CD4-positive, alpha-beta T cell (primary cell): ENCODE measurements at places on chromosomes 3 and 15. TPM values are rescaled to one million over a fixed set of nuclear protein-coding genes. Genes with fewer than 3 reads are reported as not detected.

DNA sequence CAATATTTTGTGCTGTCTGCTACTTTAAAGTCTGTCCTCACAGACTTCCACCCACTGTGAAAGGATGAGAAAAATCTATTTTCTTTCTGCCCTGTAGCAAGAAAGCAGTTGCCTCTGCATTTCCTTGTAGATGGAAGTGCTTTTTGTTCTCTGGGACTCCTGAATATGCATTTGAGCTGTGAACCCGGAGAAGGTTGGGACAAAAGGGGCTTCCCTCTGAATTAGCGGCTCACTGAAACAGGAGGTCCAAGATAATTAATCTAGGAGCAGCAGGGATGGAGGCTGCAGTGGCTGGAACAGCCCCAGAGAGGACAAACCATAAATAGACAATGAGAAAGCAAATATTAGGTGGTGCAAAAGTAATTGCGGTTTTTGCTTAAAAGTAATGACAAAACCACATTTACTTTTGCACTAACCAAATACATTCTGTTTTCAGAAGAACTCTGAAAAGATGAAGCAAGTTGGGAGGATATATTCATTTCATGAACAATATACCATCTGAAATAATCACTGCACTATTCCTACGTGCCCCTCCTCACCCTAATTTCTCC lies 143.4 kb upstream of the KBTBD8 start:
- DNase-seq, result no peak
- H3K27ac ChIP-seq, result no peak overlapping the region
- H3K27me3 ChIP-seq, result peaks cover 3% of the 10 kb centered on the region
- H3K4me3 ChIP-seq, result no peak overlapping the region
- H3K36me3 ChIP-seq, result no peaks in the 10 kb centered on the region

DNA sequence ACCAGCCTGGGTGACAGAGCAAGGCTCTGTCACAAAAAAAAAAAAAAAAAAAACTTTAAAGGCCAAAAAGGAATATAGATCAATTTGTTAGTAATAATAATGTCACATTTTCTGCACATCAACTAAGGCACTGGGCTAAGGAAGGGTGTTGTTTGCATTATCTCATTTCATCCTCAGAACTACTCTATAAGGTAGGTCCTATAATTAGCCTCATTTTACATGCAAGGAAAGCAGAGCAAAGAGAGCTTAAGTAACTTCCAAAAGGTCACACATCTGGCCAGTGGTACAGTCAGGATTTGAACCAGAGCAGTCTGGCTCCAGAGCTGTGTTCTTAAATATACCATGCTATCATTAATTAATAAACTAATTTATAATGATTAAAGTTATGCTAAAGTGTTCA lies 42.2 kb upstream of the SPATA12 start:
- DNase-seq, result no peak
- no peaks in the 10 kb centered on the region for H3K4me1 ChIP-seq
- no peak overlapping the region for H3K27ac ChIP-seq
- H3K36me3 ChIP-seq, result no peaks in the 10 kb centered on the region

GRCh38 chr15:83955806-83956265 lies 279.7 kb upstream of the GOLGA6L4 start:
- no peaks in the 10 kb centered on the region for H3K4me1 ChIP-seq
- no peaks in the 10 kb centered on the region for H3K27me3 ChIP-seq
- no peak overlapping the region for H3K4me3 ChIP-seq
- DNase-seq, result peak; percentile 1

GRCh38 chr3:46729038-46729437 lies 11.4 kb upstream of the PRSS50 start:
- H3K4me3 ChIP-seq, result no peak overlapping the region
- H3K27me3 ChIP-seq, result no peaks in the 10 kb centered on the region
- no peaks in the 10 kb centered on the region for H3K36me3 ChIP-seq

DNA sequence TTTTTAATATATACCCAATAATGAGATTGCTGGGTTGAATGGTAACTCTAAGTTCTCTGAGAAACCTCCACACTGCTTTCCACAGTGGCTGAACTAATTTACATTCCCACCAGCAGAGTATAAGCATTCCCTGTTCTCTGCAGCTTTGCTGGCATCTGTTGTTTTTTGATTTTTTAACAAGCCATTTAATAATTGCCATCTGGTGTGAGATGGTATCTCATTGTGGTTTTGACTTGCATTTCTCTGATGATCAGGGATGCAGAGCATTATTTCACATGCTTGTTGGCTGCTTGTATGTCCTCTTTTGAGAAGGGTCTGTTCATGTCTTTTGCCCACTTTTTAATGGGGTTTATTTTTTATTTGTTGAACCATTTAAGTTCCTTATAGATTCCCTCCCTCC lies 75.0 kb upstream of the EPHB3 start:
- H3K27me3 ChIP-seq, result peaks cover 17% of the 10 kb centered on the region
- H3K36me3 ChIP-seq, result no peaks in the 10 kb centered on the region
- H3K4me3 ChIP-seq, result no peak overlapping the region
- H3K27ac ChIP-seq, result no peak overlapping the region

DNA sequence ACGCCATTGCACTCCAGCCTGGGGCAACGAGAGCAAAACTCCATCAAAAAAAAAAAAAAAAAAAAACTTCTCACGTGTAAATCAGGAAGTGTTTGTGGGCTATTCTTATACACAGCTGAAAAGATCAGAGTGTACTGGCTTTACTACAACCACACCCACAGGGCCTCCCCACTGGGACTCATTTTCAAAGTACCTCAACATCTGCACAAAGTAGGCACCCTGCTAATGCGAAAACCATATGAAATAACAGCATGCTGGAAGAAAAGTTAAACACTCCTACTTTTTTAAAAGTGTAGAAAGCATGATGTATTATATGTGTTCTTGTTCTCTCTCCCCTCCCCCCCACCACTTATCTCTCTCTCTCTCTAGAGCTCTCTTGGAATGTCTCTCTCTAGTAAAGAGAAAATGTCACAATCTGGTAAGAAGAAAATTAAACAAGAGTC lies 11.1 kb downstream of the UACA start:
- peaks cover 2% of the 10 kb centered on the region for H3K27me3 ChIP-seq
- DNase-seq, result peak; percentile 20
- H3K4me3 ChIP-seq, result no peak overlapping the region
- no peaks in the 10 kb centered on the region for H3K36me3 ChIP-seq
- H3K4me1 ChIP-seq, result peaks cover 6% of the 10 kb centered on the region

DNA sequence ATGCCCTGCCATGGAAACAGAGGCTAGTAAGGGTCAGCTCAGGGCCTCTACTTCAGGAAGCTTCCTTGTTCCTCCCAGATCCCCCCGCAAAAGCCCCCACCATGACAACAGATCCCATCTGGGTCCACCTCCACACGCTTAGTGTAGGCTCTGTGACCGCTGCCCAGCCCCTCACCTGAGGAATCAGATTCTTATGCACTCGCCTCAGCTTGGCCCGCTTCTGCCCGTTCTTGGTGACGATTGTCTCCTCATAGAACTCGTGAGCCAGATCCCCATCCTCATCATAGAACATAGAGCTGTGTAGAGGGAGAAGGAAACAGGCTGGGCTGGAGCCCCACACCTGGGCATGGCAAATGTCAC lies 1.9 kb downstream of the TUSC2 start:
- no peaks in the 10 kb centered on the region for H3K27me3 ChIP-seq
- peaks cover 54% of the 10 kb centered on the region for H3K4me1 ChIP-seq
- H3K4me3 ChIP-seq, result no peak overlapping the region
- H3K27ac ChIP-seq, result no peak overlapping the region
- peaks cover 30% of the 10 kb centered on the region for H3K36me3 ChIP-seq
- DNase-seq, result no peak

GRCh38 chr15:63765338-63765737 lies 68.4 kb downstream of the HERC1 start:
- no peak overlapping the region for H3K4me3 ChIP-seq
- no peak overlapping the region for H3K27ac ChIP-seq
- no peak for DNase-seq
- peaks cover 4% of the 10 kb centered on the region for H3K36me3 ChIP-seq

DNA sequence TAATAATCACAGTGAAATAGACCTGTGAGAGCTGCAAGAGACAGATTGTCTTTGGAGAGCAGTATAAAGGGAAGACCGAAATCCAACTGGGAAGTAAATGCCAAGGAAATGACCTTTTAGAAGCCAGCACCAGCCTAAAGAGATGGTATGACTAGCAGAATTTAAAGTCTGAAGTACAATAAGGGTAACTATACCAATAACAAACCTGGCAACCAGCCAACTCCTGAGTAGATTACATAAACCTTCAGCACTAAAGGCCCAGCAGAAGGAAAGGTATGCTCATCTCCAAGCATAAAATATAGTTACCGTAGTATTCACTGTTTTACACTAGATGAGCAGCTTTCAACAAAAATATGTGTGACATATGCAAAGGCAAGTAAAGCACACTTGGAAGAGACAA lies 155.1 kb upstream of the SATB1 start:
- H3K4me3 ChIP-seq, result no peak overlapping the region
- no peaks in the 10 kb centered on the region for H3K36me3 ChIP-seq
- no peaks in the 10 kb centered on the region for H3K4me1 ChIP-seq
- DNase-seq, result no peak

- DNase-seq, result no peak
- H3K27ac ChIP-seq, result no peak overlapping the region
- H3K27me3 ChIP-seq, result peaks cover 8% of the 10 kb centered on the region
- no peaks in the 10 kb centered on the region for H3K4me1 ChIP-seq
- no peaks in the 10 kb centered on the region for H3K36me3 ChIP-seq
- no peak overlapping the region for H3K4me3 ChIP-seq
Measured at GRCh38 chr3:186152889-186153292, 44.0 kb upstream of the ETV5 start.

GRCh38 chr3:129834580-129834979 lies 58.9 kb downstream of the TMCC1 start:
- no peaks in the 10 kb centered on the region for H3K27me3 ChIP-seq
- no peak for DNase-seq
- no peak overlapping the region for H3K4me3 ChIP-seq

DNA sequence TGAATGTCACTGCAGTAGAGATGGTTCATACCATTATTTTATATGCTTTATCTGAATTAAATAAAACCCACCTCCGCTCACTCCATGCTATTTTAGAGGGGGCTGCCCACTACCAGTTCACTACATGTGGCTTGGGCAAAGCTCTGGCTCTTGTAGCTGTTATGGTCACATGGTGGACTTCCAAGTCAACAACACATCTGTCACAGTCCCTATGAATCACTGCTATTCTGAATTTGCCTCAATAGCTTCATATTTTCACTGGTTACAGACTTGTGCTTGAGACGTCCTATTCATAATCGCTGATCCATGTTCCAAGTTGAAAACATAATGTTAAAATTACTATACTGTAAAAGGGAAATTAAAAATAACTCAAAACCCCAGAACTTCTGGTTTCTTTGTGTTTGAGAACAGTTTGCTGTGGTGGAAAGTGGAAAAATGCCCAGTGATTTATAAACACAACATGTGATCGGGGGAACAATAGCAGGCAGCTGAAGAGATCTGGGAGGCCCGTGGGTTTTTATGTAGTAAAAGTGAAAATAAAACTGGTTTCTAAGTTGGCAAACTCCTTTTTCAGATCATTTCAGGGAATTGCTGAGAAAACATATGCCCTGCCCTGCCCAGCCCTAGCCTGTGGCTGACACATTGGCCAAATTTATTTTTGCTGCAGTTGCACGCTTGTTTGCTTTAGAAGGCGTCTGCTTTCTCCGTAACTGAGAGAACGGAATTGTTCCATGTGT lies 128.8 kb upstream of the PRR23C start:
- H3K36me3 ChIP-seq, result no peaks in the 10 kb centered on the region
- H3K27me3 ChIP-seq, result no peaks in the 10 kb centered on the region
- no peaks in the 10 kb centered on the region for H3K4me1 ChIP-seq
- H3K4me3 ChIP-seq, result no peak overlapping the region
- H3K27ac ChIP-seq, result no peak overlapping the region

Gene SLC9A9
- 12.2 TPM for total RNA-seq

Gene HACL1
- 33.2 TPM for total RNA-seq

Gene IL20RB
- 2.2 TPM for total RNA-seq

Gene LRRC31
- not detected for total RNA-seq

Gene ITIH1
- total RNA-seq, result not detected

Gene CD96
- 205 TPM for total RNA-seq

Gene DUT
- total RNA-seq, result 60.7 TPM

Gene LYSMD4
- total RNA-seq, result 12.9 TPM

Gene FOXP1
- 493 TPM for total RNA-seq
